Activated CD4-positive, CD25-positive, alpha-beta regulatory T cell (primary cell): ENCODE measurements at places on chromosomes 3 and 15.

GRCh38 chr3:156626104-156626503 is 48.3 kb upstream of the TIPARP start:
- DNase-seq, result no peak

- DNase-seq, result no peak
Observed at GRCh38 chr3:100185847-100186246, 71.5 kb upstream of the FILIP1L start.

DNA sequence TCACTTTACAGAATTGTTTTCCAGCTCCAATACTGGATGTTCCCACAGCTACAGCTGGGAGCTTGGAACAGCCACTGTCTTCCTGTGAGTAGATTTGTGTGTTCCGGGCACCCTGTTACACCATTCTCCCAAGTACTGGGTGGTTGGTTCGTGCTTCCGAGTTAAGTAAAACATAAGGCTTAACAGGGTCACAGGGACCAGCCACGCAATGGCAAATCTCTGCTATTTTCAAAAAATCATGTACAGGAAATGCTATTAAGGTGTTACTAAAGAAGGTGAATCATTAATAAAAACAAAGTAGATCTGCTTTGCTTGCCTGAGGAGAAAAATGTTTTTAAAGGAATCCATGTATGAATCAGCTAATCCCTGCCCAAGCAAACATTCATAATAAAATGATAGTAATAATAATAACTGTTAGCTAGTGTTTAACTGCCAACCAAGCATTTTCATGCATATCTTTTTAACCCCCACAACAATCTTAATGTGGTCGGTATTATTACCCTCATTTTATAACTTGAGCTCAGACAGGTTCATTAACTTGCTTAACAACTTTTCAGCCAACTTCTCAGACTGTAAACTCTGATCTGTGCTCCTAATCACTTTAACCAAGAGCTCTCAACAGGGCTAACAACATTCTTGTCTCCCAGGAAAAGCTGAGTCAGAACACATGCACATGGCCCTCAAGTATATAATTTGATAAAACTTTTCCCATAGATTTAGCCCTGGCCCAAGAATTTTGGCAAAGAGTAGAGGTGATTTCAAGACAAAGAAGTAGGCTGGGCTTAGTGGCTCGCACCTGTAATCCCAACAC is 2.7 kb upstream of the C2CD4A start:
- DNase-seq, result no peak

DNA sequence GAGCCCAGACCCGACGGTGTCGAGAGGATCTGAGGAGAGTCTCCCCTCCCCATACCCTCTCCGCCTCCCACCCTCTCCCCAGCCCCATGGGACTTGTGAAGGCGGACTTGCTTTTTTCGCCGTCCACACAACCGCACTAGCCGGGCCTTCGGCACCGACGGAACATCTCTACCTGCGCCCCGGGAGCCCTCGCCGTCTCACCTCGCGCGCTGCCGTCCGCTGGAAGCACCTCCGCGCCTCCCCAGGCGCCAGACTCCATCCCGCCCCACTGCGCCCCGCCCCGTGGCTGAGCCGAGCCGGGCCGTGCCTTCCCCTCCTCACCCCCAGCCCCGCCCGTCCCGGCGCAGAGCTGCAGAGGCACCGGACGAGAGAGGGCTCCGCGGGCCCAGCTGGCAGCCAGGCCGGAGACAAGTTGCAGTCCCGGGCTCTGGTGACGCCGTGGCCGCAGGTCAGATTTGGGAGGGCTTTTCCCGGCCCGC is at the start of the genes DUOX1 and DUOXA1:
DUOX1 (plus strand) TSS at position 344 of the 479 bp plus-strand sequence. CDS start 1,973 bp downstream, outside the sequence.
DUOXA1 (minus strand) TSS at position 229 of the 479 bp plus-strand sequence. CDS start 6,865 bp downstream, outside the sequence.
- DNase-seq, result no peak

DNA sequence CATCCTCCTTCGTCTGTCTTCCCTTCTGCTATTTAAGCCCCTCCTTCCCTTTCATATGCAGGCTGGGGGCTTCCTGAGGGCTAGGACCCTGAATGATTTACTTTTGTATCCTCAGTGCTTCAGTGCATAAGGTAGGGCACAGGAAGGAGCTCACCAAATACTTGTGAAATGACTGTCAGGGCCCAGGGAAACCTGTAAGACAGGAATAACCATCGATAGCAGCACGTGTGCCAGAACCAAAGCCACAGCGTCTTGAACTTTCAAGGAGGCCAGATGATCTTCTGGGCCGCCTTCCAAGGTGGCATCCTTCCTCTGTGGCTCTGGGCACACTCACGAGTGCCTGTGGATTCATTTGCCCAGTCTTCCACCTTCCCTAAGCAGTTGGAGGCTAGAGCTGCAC is 3.9 kb downstream of the TMED3 start:
- DNase-seq, result no peak

GRCh38 chr15:59237924-59238331 is 31.3 kb downstream of the LDHAL6B start:
- no peak for DNase-seq
